ENCODE measurements at places on chromosomes 4 and X.

DNA sequence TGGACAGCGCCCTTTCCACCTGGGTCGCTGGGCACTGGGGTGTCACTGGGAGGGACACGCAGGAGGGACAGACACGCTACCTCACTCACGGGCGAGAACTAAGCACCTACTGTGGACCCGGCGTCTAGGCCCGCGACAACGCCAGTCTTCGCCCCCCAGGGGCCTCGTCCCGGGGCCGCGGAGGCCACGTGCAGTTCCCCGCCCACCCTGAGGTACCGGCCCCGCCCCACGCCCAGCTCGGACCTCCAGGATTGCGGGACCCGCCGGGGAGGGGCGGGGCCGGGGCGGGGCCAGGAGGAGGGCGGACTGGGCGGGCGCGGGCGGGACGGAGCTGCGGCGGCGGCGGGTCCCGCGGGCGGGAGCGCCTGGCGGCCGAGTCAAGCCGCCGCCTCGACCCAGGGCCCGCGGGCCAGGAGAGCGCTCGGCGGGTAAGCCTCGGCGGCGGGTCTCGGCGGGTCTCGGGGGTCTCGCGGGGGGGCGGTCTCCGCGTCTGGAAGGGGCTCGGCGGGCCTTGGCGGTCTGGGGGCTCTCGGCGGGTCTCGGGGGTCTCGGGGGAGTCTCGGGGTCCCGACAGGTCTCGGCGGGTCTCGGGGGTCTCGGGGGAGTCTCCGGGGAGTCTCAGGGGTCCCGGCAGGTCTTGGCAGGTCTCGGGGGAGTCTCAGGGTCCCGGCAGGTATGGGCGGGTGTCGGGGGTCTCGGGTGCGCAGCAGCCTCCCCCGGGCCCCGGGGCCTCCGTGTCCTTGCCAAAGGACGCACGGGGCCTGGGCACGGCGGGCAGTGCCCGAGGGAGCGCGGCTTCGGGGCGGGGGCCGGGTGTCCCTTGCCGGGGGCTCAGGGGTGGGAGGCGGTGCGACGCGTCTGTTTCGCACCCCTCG lies at the start of gene SH3BP2:
TSS of gene SH3BP2 (plus strand) at position 375 of the 875 bp plus-strand sequence. CDS start 27,533 bp downstream, outside the sequence.
- DNase-seq = no peak

GRCh38 chr4:185809533-185810071 lies 2.4 kb downstream of the SORBS2 start:
- no peak for DNase-seq

GRCh38 chr4:31682796-31683195 lies 962.6 kb downstream of the PCDH7 start:
- no peak for DNase-seq

DNA sequence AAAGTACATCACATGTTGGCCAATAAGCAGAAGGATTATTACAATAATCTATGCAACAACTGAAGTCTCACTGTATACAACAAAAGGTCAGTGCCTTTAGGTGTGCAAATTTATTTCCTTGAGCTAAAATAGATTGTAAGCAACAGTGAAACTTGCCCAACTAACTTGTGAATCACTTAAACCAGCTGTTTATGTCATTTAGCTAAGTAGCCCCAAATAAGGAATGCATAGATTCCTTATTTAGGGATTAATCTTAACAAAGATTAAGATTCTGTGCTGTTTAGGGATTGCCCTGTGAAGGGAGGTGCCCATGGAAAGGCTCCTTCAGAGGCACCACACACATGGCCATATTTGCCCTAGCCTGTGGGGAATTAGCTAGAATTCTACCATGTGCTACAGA lies 168.6 kb downstream of the MAML3 start:
- DNase-seq = no peak

GRCh38 chr4:68369142-68369805 lies 19.4 kb upstream of the YTHDC1 start:
- DNase-seq = no peak

DNA sequence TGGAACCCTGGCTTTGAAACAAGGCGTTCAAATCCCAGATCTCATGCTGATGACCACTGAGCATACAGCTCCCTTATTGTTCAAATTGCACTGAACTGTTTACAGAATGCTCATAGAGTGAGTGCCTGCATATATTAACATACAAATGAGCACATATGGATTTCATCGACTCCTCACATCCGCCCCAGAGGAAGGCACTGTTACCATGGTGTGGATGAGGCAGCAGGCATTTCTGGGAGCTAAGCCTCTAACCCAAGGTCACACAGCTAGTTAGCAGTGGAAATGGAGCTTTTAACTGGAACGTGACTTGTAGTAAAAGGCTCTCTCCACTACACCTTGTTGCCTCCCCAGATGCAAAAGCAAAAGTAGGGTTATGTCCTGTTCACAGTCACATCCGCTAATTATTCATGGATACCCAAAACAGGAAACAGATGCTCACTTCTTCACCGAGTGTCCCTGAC lies 289.7 kb downstream of the STK32B start:
- DNase-seq = no peak

DNA sequence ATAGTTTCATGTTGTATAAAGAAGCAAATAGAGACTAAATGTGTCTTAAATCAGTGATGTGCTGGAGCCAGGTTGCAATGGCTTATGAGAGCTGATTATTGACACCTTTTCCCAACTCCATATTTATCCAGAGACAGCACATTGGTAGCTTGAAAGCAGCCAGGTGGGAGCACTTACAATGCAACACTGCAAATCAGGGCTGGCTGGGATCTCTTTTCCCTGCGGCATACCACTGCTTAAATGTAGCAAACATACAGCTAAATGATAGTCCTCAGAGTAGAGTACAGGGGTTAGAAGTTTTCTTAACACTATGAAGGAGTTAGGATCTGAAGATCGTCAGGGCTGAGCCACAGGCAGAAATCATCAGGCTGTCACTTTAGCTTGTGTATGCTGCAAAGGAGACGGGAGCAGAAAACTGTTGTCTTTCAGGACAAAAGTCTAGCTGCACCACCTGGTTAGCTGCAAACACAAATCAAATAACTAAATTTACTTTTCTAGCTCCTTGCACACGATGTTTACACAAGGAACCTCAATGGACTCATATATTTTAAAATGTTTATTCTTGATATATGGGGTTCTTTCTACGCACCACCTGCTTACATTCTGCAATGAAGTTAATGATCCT lies 527.3 kb downstream of the TLL1 start:
- peak; percentile 92 for DNase-seq

GRCh38 chr4:87807402-87807801 lies 8.0 kb downstream of the IBSP start:
- DNase-seq = no peak

GRCh38 chrX:121256647-121257046 lies 209.2 kb downstream of the GLUD2 start:
- DNase-seq = no peak

DNA sequence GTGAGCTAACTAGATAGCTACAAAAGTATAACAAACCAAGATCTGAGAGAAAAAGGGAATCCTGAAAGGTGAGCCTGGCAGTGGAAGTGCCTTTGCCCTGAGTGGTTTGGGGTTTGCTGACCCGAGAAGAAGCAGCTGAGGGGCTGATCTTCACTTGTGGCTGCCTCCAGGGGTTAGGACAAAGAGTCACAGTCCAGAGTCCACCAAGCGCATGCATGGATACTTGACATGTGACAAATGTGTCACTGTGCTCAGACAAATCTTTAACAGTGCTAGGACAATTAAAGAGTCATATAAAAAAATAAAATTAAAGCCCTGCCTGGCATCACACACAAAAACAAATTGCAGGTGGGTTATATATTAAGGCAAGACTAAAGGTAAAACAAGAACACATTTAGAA lies 26.4 kb downstream of the HMGB3 start:
- DNase-seq = no peak

GRCh38 chr4:4843635-4844291 lies 15.7 kb upstream of the MSX1 start:
- DNase-seq = no peak

DNA sequence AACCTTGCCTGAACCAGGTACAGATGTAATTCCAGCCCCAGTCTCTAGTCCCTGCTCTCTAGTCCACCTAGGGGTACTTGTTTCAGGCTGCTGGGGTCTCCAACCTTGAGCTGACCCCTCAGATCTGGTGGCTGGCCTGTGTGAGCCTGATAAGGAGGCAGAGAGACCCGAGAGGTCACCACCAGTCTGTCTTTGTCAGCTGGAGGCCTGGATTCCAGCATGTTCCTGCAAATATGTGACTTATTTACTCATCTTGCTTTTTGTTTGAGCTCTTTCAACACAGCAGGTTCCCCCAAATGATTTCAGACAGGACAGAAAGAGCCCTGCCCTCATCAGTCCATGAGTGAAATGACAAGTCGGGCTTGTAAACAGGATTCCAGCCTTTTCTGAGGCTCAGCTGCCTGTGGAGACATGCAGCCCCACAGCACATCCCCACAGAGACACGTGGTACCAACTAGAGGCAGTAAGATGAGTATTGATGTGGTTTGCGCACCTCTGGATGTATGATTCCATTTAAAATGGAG lies 37.5 kb upstream of the STK26 start:
- DNase-seq = no peak

GRCh38 chrX:45208121-45208856 lies 7.6 kb upstream of the DIPK2B start:
- DNase-seq = no peak

DNA sequence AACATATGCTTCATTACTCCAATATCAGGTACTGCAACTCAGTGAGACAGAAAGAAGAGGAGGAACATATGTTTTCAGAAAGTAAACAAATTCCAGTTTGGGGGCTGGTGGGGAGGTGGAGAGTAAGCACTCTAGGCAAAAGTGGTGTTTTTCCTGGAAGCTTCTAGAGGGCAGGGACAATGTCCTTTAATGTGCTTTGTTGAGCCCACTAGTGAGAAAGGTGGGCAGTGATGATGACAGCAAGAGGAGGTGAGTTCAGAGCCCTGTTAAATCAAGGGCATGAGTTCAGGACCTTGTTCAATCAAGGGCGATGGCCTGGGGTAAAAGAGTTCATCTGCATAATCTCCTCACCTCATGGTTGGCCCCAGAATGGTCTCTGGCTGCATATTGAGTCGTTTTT lies 38.4 kb downstream of the GPC3 start:
- no peak for DNase-seq

DNA sequence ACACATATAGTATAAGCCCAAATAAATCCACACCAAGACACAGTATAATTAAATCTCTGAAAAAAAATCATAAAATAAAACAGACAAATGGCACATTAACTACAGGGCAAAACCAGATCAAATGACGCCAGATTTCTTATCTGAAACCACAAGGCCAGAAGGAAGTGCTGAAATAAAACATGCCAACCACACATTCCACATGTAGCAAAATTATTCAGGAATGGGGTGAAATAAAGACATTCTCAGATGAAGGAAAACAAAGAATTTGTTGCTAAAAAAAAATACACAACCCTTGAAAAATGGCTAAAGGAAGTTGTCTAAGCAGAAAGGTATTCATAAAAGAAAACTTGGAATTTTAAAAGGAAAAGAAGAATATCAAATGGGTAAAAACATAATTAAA lies 4.5 kb upstream of the DCAF12L1 start:
- DNase-seq = no peak

DNA sequence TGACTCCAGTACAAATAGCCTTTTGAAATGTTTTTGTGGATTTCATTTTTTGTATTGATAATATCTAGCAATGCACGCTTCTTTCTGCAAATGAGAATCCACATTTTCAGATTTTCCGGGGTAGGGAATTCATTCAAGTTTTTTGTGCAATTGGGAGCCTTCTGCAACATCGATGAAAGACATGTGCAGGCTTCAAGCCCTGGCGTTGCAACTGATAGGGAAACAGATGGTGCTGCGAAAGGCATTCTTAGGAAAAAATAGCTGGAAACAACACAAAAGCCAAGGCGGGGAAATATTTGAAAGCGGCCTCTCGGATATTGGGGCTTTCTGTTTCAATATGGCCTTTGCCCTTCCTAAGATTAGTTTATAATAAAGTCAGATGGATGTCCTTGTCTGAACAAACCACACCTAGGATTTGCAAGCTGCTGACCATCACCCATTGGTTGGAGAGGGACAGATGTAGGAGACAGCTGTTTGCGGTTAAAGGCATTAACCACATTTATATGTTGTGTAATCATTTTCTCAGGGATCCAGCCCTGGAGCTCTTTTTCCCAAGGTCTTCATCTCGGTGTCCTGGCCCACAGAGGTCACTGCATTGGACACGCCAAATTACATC lies 136.5 kb downstream of the PRKX start:
- DNase-seq = no peak

DNA sequence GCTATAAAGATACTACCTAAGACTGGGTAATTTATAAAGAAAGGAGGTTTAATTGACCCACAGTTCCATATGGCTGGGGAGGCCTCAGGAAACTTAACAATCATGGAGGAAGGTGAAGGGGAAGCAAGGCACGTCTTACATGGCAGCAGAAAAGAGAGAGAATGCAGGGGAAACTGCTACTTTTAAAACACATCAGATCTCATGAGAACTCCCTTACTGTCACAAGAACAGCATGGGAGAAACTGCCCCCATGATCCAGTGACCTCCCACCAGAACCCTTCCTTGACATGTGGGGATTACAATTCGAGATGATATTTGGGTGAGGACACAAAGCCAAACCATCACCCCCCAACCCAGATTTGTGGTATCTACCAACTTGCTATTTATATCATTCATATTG lies 13.9 kb downstream of the TEX13C start:
- no peak for DNase-seq

DNA sequence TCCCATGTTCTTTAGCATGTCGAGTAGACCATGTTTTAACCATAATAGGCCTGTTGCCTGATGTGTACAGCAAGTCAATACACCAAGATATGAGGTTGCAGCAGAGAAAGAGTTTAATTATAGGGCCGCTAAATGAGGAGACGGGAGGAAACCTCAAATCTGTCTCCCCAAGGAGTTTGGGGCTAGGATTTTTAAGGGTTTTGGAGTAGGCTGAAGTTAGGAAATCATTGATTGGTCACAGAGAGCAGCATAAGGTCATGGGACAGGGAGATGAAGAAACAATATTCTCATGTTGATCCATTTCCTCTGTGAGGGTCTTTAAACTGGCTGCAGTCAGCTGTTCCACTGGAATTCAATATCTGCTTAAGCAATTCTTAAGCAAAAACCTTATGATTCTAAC lies 160.2 kb upstream of the GALNT7 start:
- no peak for DNase-seq

DNA sequence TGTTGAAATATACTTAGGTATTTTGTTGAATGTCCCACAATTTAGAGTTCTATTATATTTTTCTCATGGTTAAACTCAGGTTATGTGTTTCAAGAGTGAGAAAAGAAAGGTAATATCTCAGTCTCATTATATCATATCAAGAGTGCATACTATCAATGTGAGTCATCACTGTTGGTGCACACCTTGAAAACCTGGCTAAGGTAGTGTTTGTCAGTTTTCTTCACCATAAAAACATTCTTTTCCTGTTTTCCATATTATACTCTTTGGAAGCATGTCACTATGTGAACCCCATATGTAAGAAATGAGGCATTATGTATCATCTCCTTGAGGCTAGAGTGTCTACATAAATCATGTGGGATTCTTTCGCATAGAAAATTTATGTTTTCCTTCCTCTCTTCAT lies 307.6 kb upstream of the CTSO start:
- DNase-seq = no peak

DNA sequence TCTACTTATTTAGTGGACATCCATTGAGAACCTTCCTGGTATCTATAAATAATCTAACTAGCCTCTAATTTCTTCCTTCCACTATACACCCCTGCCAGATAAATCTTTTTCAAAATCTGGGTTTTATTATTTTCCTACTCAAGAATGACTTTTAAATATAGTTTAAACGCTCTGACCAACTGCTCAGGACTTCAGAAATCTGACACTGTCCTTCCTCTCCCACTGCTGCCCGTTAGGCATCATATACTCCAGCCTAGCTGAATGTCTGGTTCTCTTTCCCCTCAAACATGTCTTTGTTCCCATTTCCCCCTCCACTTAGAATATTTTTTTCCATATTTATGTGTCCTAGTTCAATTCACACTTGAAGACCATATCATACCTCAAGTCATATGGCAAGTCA lies 35.2 kb upstream of the CBLL2 start:
- no peak for DNase-seq

Measured in DMS153 (cell line).